Ecto neural progenitor cell (in vitro differentiated cells): ENCODE measurements at places on chromosomes 2 and 18.

DNA sequence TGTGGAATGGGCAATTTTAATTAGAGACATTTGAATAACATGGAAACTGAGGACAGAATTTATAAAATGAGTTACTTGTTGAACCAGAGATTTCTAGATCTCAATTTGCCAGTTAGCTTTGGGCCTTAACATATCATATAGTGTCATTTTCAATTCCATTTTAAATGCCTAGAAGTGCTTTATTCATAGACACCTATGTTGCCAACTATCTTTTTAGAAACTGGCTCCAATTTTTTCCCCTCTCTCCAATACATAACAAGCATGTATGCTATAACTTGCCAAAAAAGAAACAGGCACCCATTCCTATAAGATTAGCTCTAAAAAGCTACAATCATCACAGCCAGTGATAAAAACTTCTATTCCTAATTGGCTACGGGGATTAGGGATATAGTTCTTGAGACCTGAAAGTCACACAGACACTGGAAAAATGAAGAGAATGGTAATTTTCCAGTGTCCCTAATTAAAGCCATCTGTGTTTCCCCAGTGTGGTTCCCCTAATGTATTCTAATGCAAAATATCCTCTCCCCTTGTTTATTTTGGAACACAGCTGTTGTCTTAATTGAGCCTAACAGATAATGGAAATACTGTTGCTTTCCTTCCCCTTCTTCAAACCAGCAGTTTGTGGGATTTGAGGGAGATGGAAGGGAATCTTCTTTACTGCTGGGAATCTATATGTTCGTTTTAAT is 205.5 kb upstream of the FSHR start:
- DNase-seq = no peak

- no peak for DNase-seq
Measured at GRCh38 chr2:240278661-240279060, 138.2 kb upstream of the OTOS start.

GRCh38 chr2:224925810-224926100 is 116.5 kb downstream of the DOCK10 start:
- no peak for DNase-seq

GRCh38 chr2:170005702-170006101 is 172.2 kb upstream of the MYO3B start:
- no peak for DNase-seq

- DNase-seq = no peak
Measured at GRCh38 chr18:7202169-7202568, 28.7 kb upstream of the LRRC30 start.

- DNase-seq = peak; percentile 41
Measured at GRCh38 chr2:26455037-26455669, 22.8 kb downstream of the OTOF start.

GRCh38 chr2:217864963-217865772 is 137.6 kb downstream of the TNS1 start:
- DNase-seq = no peak

- DNase-seq = no peak
Measured at GRCh38 chr2:32735348-32735747, 107.5 kb downstream of the TTC27 start.

DNA sequence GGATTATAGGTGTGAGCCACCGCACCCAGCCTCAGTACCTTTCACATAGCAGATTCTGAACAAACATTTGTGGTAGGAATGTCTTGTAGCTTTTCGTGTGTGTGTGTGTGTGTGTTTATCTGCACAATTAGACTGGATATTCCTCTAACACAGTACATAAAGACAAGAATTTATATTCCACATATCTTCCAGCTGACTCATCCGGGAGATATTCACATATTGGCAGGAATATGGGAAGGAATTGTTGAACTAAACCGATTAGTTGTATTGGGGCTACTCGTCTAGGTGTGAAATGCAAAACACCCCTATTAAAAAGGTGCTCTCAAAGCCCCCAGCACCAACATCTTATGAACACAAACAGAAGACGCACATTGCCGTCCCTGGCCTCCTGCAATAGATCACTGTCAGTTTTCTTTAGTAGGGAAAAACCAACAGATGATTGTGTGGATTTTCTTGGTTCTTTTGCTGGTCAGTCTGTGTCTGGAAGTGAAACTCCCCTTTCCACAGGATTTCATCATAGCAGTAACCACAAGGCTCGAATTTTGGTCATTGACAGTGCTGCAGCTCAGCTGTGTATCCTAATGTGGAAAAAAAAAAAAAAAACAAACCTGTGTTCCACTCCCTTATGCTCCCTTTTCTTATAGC is 208.5 kb upstream of the ACVR2A start:
- no peak for DNase-seq

DNA sequence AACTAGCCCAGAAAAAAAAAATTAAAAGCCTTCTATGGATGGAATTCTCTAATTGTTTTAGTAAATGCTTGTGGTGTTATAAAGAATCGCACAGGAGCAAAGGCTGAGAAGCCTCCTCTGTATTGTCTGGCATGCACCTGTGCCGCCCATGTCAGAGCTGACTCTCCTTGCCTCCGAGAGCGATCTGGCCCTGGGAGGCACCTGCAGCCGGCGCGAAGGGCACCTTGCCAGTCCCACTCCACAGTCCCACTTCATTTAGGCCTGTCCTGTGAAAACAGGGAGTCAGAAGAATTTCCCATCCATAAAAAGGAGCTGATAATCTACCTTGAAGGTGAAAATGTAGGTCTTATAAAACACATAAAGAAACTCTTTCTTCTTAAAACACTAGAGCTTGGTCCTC is 170.9 kb upstream of the PXDN start:
- no peak for DNase-seq

GRCh38 chr2:152238016-152238415 is 62.5 kb upstream of the STAM2 start:
- no peak for DNase-seq

DNA sequence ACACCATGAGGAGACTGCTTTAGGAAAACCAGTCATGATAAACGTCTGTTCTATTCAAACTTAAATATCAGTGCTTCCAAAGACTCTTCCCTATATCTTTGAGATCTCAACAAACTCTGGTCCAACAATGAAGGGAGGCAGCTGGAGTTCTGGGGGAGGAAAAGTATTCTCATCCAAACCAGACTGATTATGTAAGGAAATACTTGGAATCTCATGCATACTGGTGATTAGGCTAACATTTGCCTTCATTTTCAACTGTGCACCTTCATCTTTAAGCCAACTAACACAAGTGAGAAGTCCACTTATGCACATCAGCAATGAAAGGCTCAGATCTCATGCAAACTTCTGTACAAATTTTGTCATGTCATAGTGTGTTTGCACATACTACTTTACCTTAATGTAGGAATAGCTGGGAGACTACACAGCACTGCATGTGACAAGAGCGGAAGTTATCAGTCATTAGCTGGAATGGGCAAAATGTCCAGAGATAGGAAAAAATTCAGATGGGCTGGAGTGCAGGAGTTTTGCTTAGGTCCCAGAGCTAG is 67.5 kb upstream of the STK17B start:
- no peak for DNase-seq

GRCh38 chr2:240631548-240632305 is 6.4 kb downstream of the GPR35 start:
- DNase-seq = no peak

- DNase-seq = no peak
Measured at GRCh38 chr2:231321556-231322334, 73.8 kb upstream of the B3GNT7 start.

GRCh38 chr2:198545411-198545810 is 741.0 kb downstream of the PLCL1 start:
- DNase-seq = no peak

DNA sequence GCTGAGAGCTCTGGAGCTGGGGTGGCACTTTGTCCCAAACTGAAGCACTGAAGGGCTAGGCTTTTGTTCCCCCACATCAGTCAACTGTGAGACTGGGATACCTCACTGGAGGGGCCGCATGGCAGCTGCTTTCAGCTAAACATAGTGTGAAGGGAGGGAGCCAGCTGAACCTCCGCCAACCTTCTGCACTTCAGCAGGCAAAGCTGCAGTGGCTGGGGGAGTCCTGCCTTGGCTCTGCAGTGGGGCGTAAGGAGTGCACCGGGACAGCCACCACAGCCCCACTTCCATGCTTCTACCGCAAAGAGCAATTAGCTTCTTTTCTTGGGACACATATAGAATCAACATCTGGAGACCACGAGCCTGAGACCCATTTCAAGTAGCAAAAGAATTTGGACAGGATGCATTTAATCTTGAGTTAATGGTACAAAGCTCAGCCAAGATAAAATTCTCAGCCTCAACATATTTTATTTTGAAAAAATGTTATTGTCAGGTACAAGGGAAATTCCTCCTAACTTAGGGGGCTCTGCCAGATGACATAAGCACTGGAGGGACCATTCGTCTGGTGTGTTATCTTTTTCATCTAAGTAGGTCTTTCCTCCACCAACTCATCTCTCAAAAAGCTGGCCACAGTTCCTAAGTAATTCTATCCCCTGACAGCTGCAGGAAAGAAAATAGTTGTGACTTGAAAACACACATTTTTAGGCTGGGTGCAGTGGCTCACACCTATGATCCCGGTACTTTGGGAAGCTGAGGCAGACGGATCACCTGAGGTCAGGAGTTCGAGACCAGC is 25.6 kb upstream of the MYCN start:
- no peak for DNase-seq

- DNase-seq = no peak
Measured at GRCh38 chr2:103287746-103288145, 525.9 kb downstream of the TMEM182 start.

GRCh38 chr2:134668821-134669220 is 50.0 kb downstream of the TMEM163 start:
- DNase-seq = no peak

GRCh38 chr2:73337828-73338227 is 44.5 kb upstream of the EGR4 start:
- no peak for DNase-seq

DNA sequence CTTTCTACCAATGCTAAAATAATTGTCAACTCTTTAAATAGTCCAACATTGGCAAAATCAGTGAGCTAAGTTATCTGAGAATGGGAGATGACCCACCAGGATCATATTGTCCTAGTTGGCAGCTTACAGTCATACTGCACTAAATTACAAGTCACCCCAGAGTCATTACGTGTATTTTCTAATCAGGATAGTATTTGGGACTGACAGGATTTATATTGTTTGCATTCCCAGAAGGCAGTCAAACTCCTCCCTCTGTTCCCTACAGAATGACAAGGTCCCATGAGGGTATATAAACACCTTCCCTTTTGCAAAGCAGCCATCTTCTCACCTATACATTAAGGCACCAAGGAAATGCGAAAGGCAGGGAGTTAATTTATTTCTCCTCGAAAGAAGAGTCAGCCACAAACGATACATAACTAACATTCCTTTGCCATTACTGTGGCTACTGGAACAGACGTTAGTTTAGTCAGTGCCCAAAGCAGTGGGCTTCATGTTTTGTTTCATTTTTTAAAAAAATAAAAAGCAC is 125.3 kb downstream of the ANTXR1 start:
- no peak for DNase-seq

DNA sequence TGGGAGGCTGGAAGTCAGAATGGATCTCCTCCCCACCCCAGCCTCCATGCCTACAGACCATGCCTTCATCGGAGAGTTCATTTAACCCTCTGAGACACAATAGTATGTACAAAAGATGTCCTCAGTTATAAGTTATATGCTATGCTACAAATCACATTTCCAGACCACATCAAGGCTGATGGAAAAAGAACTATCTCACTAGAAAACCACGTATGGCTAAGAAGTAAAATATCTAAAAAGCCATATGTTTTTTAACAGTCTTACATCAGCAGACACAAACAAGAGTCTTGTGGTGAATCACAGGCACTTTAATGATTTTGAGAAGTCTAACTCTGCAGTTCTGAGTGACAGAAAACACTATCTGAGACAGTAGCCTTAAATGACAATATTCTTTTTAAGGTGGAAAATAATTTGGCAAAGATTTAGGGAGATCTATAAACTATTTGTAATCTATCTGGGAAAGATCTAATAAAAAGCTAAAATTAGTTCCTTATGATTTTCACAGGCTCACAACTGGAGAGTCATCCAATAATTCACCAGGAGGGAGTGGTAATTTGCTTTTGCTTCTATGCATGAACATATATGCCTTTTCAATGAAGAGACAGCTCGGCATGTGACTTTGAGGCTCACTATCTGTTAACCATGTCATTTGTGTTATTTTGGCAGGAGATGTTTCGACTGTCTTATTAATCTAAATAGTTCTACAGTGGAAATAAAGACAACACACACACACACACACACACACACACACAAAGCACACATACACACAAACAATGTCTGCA is 197.5 kb downstream of the IRS1 start:
- no peak for DNase-seq

DNA sequence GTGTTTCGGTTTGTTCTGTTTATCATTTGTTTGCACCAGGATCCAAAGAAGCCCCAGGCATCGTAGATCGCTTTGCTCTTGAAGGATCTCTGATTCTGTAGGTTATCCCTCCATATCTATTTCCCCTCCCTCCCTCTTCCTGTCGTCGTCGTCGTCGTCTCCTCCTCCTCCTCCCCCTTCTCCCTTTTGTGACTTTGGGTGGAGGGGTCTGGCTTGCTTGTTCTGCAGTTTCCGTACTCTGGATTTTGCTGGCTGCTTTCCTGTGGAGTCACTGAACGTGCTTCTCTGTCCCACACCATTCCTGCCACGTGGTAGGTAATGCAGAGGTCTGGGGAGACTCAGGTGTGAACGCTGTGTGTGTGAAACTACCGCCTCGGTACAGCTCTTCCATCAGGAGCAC is 225.0 kb downstream of the LDLRAD4 start:
- no peak for DNase-seq

DNA sequence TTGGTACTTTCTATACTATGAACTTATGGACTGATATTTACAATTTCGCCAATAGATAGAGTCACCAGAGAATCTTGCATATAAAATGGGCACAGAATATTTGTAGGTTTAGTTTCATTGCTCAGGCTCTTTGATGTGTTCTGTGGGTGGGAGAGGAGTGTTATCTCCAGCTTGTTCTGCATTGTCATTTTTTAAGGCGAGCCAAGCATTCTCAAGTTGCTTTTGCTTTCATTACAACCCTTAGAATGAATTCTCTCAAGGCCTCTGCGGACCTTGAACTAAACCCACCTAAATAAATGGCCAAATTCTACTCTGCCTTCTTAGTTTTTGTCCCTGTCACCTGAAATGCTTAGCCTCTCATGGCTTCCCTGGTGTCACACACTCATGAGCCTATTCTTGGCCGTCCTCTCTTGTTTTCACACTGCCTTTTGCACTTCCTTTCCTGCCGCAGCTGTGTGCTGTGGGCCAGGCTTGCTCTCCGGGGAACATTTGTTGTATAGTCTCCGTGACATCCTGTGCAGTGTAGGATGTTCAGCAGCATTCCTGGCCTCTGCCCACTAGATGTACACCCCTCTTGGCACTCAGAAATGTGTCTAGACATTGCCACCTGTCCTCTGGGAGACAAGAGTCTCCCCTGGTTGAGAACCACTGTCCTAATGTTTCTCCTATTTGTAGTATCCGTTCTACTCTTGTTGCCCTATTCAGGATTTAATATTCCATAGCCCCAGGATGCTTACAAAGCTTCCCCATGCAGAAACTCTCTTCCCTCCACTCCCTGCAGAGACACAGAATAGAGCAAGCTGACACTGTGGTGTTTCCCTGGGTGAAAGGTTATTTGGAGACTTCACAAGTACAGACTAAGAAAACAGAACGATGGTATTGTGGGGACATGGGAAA is 255.6 kb downstream of the PTPRM start:
- no peak for DNase-seq
